ENCODE measurements at places on chromosomes 12 and 14.

- DNase-seq = no peak
These were observed 153.6 kb downstream of the PTCSC3 start for GRCh38 chr14:36022765-36023410.

GRCh38 chr12:4705824-4706223 is 14.4 kb upstream of the GALNT8 start:
- no peak for DNase-seq

DNA sequence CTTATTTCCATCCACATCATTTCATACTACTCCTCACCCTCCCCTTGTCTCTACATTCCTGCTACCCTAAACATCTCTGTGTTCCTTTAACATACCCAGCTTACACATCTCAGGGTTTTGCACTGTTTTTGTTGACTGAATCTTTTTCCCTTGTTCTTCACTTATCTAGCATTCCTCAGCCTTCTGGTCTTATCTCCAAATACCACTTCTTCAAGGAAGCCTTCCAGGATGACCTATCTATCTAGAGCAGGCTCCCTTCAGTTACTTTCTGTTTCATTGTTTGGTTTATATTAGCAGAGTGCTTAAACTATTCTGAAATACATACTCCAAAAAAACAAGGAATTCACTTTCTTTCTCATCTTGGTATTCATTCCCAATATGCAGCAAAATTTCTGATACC is 353.1 kb downstream of the NAV3 start:
- no peak for DNase-seq

DNA sequence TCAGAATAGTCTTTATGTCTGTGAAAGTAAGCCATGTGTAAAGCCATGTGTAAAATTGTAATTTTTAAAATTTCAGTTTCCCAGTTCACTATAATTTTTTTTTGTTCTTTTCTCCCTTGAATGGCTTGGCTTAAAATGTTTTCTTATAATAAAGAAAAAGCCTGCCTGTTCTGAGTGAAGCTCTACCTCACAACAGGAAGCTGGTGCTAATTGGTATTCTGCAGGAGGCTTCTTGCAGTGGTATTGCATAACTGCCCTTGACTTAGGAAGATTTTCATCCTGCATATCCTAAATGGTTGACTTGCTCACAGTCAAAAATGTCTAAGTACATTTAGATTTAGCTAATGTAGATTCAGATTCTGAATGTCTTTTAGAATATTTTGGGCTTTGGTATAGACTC is 49.5 kb downstream of the ATP2A2 start:
- no peak for DNase-seq

GRCh38 chr12:84412226-84412625 is 500.4 kb downstream of the SLC6A15 start:
- no peak for DNase-seq

DNA sequence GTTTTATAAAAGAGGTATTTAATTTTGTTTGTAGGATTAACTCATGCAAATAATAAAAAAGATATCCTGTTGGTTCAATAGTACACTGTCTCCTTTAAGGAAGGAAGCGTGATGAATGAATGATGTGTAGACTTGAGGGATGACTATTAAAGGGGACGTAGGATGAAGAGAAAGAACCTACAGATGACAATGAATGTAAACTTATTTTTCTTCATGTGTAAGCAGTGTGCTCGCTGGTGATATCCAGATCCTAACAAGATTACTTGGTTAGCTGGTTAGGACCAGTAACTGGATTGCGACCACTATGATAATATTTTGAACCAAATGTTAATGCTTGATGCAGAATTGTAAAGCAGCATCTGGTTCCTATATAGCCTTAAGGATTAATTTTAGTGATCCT is 2.6 kb downstream of the ARF6 start:
- no peak for DNase-seq

All from thymus (tissue), 14 donors.